ENCODE measurements at places on chromosomes 6 and 20.

- DNase-seq, result peak; percentile 15
Observed at GRCh38 chr6:108697561-108698161, 136.9 kb downstream of the FOXO3 start.

- DNase-seq, result no peak
Observed at GRCh38 chr6:53852805-53853204, 58.0 kb downstream of the LRRC1 start.

DNA sequence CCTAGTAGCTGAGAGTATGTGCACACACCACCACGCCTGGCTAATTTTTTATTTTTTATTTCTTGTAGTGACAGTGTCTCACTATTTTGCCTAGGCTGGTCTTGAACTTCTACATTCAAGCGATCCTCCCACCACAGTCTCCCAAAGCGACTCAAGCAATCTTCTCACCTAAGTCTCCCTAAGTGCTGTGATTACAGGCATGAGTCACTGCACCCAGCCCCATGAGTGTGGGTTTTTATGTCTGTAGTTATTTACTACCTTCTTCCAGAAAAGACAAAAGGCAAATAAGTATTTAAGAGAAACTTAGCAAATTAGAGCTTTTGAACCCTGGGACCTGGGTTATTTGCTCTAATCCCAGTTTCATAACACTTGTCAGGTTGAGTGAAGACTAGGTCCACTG, 92.3 kb upstream of the HCRTR2 start:
- no peak for DNase-seq

GRCh38 chr6:157527471-157527907, 146.5 kb downstream of the ZDHHC14 start:
- peak; percentile 99 for DNase-seq

GRCh38 chr20:40724566-40724965, 35.5 kb upstream of the MAFB start:
- DNase-seq, result no peak

GRCh38 chr6:107555449-107555848, 65.5 kb downstream of the SOBP start:
- no peak for DNase-seq

Measured in GF-D8 (cell line).